AG10803 (cell line): ENCODE measurements at places on chromosomes 7 and 10.

DNA sequence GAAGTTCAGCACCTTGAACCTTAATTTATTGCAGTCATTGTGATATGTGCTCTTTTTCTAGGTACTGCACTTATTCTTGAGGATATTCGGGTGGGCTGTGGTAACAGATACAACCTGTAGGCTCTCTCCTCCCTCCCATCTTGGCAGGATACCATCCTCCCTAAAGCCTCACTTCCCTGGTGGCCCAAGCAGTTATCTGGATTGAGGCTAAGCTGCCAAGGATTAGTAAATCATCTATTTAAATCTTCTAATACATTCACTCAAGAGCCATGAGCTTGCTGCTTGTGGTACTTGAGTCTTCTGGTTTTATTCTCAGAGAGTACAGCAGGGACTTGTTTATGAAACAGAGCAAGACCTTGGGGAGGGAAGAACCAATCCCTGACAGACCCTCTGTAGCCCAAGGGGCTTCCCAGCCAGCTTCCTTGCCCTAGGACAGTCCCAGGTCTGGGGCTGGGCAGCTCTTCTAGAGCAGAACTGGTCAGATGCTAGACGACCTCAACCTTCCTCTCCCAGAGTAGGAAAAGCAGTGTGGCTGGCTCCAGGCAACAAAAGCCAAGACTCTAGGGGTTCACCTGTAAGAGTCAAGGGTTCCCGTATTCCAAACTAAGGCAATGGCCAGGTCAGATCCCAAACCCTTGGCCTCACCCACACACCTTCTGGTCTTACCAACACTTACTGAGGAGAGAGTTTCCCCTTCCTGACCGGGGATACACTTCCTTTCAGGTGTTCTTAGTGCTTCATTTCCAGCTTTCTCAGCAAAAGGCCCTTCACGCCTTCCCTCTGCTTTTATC is 21.3 kb downstream of the WNT8B start:
- DNase-seq, result no peak

GRCh38 chr10:2278363-2278762 is 541.0 kb upstream of the ADARB2 start:
- no peak for DNase-seq

- peak; percentile 51 for DNase-seq
Measured at GRCh38 chr10:42926843-42927242, 144.2 kb downstream of the BMS1 start.

DNA sequence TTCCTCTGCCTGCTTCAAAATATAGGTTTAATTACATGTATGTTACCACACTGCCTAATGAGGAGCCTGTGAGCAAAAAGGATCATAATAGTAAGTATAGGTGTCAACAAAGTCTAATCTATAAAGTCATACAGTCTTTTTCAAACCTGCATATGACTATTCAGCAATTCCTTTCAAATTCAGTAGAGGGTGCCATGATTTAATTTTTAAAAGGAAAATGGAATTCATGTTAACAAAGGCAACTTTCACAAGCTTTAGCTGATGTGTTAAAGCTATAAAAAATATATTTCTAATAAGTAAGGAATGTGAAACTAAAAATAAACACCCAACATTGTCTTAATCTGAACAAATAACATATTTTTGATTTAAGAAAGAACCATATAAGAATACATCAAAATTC is 52.1 kb downstream of the MPP7 start:
- peak; percentile 51 for DNase-seq

GRCh38 chr10:125102821-125103220 is 57.5 kb downstream of the CTBP2 start:
- DNase-seq, result no peak

GRCh38 chr10:112816033-112816430 is 134.0 kb upstream of the TCF7L2 start:
- DNase-seq, result no peak

DNA sequence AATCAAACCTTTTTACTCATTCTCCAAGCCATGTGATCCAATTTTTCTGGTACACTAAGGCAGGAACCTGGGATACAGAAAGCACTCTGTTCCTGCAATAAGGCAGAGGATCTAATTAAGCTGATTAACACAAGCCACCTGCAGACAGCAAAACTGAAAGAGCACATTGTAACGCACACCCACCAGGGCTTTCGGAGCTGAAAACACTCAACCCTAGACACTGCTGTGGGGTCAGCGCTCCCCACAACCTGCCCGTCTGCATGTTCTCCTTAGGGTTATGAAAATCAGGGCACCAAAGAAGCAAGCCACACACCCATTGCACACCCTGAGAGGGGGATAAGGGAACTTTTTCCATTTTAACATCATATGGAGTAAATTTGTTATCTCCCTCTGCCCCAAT is 1022.2 kb upstream of the LRRTM3 start:
- DNase-seq, result no peak

DNA sequence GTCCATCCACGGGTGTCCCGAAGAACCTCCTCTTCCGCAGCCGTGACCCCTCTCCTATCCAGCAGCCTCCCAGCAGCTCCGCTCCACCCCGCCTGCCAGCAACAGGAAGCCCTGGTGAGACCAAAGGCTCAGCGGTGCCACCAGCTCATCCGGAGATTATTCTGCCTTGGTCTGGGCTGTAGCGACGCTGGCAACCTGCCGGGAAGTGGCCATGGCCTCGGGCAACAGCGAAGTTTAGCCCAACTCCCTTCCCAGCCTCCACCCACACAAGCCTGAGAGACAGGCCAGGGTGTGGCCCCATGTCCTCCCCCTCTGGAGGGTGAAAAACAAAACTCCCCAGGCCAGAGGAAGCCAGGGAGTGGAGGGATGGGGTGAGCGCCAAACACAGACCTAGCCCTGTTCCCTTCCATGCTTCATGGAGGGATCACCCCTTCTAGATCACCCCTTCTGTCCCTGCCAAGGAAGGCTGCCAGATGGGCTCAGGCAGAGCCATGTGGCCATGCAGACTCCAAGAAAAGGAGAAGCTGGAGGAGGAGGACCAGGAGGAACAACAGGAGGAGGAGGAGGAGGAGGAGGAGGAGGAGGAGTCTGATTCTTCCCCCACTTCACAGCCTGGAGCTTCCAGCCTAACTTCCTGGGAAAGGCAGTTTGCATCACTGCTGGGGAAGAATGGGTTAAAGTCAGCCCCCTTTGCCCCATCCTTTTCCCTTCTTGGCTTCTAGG is 918 bp downstream of the CALHM2 start:
- DNase-seq, result peak; percentile 65

DNA sequence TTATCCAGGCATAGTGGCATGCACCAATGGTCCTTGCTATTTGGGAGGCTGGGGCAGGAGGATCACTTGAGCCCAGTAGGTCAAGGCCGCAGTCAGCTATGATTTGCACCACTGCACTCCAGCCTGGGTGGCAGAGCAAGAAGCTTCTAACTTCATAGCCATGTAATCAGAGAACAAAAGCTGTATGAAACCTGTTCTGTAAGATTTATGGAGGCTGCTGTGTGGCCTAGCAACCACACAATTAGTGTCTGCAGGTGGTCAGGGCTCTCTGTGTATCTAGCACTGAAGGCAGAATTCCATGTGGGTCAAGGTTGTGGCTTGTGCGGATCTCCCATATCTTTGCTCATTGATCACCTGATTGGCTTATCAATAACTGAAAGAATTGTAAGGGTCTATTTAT is 221.5 kb upstream of the FOXK1 start:
- no peak for DNase-seq

- DNase-seq, result peak; percentile 68
Measured at GRCh38 chr10:132637477-132638129, 100.0 kb downstream of the INPP5A start.

GRCh38 chr10:105288026-105288425 is 646.9 kb downstream of the SORCS3 start:
- DNase-seq, result no peak

- DNase-seq, result peak; percentile 48
Measured at GRCh38 chr7:133052401-133052756, 29.5 kb downstream of the CHCHD3 start.

- peak; percentile 44 for DNase-seq
Measured at GRCh38 chr10:80324086-80324485, 32.5 kb downstream of the DYDC1 start.

GRCh38 chr10:12418725-12419261 is 69.4 kb downstream of the CAMK1D start:
- DNase-seq, result no peak
